ENCODE measurements at places on chromosomes 2 and 18.

DNA sequence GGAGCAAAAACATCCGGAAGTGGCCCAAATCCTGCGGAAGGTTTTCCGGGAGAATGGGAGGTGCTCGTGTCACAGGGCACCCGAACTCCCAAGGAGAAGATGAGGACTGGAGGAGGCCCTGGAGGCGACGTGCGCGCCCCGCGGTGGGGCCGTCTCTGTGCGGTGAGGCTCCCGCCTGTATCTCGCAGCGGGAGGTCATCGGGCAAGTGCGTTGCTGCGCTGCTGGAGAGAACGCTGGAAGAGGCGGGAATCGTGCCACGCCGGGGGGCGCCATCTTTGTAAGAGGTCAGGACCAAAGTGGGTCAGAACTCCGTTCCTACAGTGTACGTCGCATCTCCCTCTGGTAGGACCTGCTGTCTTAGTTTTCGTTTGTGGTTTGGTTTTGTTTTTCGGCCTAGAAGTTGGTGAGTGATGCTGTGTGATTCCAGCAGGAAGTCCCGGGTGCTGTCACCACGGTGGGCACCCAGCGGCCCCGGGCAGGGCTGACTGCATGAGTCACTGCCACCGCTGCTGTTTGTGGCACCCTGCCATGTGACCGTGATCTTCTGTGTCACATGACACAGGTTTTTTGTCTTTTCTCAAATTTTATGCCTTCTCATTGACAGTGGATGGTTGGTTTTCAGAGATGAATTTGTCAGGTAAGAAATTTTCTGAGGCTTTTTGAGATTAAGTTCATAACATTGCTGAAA is 21.5 kb upstream of the ATP9B start:
- no peak for DNase-seq

GRCh38 chr2:129880309-129880708 is 99.2 kb upstream of the RAB6C start:
- DNase-seq = no peak

- DNase-seq = no peak
These were observed 16.8 kb upstream of the BOK start for GRCh38 chr2:241541564-241542277.

DNA sequence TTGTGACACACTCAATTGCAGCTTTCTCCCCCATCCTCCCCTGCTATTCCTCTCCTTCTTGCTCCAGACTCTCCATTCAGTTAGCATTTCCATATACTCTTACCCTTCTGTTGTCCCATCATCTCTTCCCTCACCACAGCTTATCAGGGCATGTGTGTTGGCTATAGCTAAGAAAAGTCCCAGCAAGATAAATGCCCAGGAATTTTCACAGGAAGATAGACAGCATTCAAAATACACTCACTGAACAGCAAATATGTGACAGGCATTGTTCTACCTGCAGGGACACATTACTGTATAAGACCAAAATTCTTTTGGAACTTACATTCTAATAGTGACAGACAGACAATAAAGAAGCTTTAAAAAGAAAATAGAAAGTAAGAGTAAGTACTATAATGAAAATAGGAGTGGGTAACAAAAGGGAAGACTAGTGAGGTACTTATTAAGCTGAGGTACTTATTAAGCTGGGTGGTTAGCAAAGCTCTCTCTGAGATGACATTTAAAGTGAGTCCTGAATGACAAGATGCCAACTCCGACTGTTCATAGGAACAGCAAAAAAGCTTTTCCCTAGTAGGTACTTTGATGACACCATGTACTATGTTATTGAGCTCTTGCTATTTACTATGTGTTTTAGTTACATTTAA is 86.2 kb downstream of the CHN1 start:
- DNase-seq = no peak

- no peak for DNase-seq
These were observed 13.9 kb upstream of the TANK start for GRCh38 chr2:161146209-161146775.

DNA sequence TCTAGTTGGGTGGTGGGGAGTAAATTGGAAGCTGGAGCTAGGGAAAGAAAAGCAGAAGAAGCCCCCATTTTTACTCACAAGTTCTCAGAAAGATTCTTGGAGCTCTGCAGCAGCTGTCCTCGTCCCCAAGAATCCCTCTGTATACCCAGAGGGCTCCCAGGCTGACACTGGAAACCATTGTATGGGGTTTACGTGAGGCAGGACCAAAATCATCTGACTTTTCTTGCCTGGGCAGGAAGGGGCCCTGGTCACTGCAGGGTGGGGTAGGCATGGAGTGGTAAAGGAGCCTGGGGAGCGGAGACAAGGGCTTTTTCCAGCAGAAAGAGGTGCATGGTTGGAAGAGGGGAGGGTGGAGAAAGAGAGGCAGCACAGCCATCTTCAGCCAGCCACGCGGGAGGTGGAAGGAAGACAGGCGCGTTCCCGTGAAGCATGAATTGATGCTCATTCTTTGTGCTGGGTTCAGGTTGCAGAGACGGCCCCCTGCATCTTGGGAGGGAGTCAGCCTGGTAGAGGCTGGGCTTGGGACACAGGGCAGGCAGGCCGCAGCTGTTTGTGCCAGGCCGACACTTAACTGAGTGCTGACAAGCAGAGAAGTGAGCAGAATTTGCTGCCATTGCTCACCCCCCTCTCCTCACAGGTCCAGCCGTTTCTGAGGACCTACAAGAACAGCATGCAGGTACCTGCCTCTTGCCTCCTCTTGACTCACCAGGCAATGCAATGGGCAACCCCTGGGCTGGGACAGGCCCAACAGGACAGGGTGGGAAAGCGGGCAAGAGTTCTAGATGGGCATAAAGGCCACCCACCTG is 94.8 kb downstream of the PLB1 start:
- no peak for DNase-seq

GRCh38 chr2:174059178-174059883 is 94.2 kb upstream of the SP3 start:
- no peak for DNase-seq

- DNase-seq = no peak
These were observed 322.9 kb upstream of the HS6ST1 start for GRCh38 chr2:128641421-128642080.

DNA sequence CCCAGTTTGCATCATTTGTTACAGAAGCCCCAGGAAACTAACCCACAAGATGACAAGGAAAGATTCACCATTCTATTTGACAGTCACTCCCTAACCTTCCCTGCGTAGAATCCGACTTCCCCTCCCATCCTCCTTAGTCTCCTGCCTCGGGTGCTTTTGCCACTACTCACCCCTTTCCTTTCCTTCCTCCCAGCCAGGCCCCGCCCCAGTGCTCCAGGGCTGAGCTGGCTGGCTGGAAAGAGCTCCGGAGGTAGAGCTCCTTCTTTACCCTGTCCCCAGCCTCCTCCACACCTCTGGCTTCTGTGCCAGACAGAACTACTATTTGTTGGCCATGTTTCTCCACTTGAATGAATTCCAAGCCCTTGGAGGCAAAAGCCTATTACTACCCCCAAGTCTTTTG is 317.6 kb upstream of the NCKAP5 start:
- DNase-seq = no peak

GRCh38 chr18:8960740-8961657 is 141.5 kb upstream of the NDUFV2 start:
- DNase-seq = peak; percentile 30

- DNase-seq = no peak
These were observed 484.7 kb upstream of the NRXN1 start for GRCh38 chr2:51516667-51517066.

DNA sequence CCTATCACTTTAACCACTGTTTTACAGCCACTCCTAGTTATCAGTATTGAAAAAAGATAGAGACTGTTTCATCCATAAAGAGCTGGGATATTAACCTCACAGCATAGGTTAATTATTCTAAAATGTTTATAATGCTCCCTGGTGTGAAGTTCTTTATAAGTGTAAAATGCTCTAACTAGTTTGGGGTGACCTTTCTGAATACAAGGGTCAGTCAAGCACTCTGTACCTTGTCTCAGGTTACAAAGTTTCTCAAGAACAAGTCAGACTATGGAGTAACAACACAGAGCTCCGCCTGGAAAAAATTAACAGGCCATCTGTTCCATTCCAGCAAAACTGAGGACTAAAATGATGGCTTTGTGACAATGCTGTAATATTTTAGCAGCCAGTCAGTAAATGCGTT is 107.4 kb downstream of the NOL4 start:
- no peak for DNase-seq

DNA sequence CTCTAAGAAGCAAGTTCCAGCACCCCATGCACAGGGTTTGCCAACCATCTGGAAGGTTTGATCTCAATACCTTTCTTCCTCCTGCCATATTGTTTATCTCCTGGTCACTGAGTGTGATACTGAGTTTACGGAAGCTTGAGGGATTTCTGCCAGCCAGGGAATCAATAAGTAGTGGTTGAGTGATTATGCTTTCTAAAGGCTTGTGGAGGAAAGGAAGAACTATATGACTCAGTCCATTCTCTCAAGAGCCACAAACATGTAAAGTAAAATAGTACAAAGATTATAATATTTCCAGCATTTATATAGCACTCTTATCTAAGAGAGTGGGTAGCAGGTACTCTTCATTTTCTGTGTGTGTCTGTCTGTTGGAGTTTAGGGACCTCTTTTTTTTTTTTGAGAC is 49.2 kb downstream of the SLC4A3 start:
- DNase-seq = no peak

DNA sequence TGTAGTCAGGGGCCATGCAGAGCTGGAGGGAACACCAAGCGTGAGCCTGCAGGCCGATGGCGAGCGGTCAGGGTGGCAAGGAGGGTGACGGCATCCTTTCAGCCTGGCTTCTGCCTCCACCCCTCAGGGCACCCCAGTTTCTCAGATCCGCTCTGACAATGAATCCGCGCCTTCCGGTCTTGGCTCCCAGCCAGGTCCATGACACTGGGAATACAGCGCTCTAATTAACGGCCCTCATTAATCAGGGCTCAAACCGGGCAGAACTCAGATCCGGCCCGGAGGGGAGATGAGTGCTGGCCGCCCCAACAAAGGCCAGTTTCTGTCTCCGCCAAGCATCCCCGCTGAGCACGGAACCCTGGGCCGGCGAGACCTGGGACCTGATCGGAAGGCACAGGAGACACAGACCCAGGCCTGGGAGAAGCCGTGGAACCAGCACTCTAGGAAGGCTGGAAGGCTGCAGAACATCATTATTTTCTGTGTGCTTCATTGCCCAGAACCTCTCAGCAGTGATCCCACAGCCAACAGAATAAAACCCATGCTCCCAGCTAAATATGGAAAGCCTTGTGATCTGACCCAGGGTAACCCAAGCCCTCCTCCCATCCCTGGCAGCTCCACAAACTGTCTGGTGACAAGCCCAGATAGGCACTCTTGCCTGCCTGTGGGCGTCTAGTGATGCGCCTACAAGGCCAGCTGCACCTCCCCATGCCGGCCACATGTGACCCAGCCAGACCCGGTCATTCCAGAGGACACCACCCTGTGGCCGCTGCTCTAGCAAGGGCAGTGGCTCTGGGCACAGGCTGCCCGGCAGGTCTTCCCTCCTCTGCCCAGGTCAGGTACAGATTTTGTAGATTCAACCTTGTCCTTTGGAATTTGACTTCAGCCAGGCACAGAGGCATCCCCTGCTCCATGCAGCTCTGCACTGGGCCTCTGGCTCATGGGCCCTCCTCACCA is 438.7 kb upstream of the MYT1L start:
- no peak for DNase-seq

- DNase-seq = no peak
These were observed 22.0 kb downstream of the ZNF804A start for GRCh38 chr2:184620367-184620766.

Measured in small intestine (tissue), 16 donors.